ENCODE measurements at places on chromosomes 6 and 20.

- no peak for DNase-seq
These were observed 4.0 kb downstream of the PKIG start for GRCh38 chr20:44586289-44586911.

GRCh38 chr6:138926579-138926978, 61.5 kb downstream of the REPS1 start:
- DNase-seq = no peak

- no peak for DNase-seq
These were observed 91.2 kb upstream of the QKI start for GRCh38 chr6:163323274-163323673.

DNA sequence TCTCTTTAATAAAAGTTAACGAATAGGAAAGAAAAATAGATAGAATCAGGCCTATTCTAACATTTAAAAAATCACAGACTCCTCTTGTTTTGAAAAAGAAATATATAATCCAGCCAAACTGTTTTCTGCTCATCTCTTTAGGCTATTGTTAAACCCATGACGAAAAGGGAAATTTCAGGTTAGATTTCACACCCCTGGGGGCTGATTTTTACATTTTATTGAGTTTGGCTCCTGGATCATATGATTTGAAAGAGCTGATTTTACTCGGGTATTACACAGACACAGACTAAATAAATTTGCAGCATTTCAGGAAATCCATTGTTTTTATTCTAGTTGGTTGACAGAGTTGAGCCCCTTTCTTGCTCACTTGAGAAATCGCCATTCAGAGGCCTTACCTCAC, 135.8 kb upstream of the HMGCLL1 start:
- DNase-seq = no peak

- DNase-seq = no peak
These were observed 81.8 kb downstream of the SMLR1 start for GRCh38 chr6:130908958-130909357.

GRCh38 chr6:20377623-20378265, 23.9 kb upstream of the E2F3 start:
- peak; percentile 88 for DNase-seq

DNA sequence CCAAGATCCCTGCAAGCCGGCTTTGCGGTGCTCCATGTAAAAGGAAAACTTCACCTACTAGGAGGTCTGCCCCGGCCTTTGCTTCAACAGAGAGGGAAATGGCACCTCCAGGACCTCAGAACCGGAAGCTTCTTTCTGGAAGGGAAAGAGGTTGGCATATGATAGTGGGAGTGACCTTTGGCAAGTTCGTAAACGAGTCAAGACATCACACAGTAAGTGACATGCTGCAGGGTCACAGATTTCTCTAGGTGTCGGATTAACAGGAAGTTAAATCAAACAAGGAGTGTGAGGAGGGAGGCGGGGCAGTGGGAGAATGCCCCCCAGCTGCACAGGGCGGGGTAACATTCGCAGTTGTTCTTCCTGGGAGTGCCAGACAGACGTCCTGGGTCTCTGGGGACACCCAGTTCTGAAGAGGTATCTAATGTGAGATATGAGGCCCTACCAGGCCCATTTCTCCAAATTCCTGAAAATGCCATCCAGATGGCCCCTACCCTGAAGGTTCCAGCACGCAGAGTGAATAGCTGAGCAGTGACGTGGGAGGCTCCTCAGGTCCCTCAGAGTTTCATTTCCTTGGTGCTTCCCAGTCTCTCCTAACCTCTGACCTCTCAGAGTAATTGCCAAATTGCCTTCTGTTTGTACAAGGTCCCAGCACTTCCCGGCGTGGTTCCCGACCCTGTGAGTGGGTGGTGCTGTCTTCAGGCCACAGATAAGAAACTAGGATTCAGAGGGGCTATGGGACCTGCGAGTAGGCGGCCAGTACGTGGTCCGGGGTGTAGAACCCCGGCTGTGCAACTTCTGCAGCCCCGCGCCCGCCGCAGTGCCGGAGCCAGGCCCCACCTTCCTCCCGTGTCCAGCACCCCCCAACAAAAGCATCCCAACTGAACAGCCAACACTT, 1.9 kb downstream of the RRBP1 start:
- DNase-seq = peak; percentile 75

GRCh38 chr6:119339941-119340456, 9.6 kb downstream of the MAN1A1 start:
- no peak for DNase-seq

DNA sequence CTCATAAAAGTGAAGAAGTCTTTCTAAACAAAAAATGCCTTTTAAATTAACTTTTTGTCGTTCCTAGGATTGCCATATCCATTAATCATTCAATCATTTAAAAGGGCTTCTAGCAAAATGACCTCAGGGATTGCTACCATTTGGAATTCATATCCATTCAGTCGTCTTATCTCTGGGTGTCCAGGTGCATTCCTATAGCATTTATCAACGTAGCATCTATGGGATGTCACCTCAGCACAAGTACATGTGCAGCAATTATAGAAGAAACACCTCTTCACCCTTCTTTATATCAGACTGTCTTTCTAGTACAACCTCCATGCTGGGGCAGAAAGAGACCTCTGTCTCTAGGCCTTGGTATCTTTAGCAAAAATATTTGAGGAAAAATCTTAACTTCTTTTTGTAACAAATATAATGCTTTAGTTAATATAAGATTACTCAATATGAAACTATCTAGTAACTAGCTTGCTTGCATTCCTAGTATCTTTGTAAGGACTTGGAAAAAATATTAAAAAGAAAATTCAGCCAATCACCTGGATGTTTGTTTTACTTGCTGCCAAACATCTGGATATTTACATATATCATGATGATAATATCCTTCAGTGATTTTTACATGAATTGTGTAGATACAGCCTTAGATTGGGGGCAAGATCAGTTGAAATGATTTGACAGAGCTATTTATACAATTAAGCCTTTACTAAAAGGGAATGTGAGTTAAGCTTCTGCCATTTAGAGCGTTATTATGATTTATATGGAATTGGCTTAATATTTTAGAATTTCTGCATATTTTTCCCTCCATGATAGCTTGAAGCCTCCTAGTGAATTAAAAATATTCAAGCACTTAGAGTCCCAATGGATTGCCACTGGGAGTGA, 356.8 kb downstream of the HDGFL1 start:
- no peak for DNase-seq

DNA sequence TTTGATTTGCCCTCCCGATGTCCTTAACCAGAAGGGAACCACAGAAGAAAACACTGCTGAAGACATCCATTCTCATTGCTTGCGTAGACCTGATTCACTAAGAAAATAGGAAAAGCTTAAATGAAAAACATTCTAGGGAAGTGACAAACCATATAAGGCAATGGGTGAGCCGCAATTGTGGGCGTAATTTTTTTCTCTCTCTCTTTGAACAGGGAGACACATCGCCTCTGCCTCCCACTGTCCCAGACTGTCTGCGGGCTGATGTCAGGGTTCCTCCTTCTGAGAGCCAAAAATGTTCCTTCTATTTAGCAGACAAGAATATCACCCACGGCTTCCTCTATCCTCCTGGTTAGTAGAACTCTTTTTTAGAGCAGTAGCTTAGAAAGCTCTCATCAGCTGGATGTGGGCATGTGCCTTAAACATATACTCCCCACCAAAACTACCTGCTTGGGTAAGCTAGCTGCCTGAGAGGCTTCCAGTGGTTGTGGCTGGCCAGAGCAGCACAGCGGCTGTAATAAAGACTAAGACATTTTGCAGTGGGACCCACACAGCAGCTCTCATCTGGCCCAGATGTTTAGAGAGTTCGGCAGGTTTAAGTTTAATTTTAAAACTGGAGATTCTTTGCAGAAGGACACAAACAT, 22.7 kb upstream of the CTAGE9 start:
- DNase-seq = peak; percentile 79

GRCh38 chr6:102387326-102388033, 994.0 kb downstream of the GRIK2 start:
- DNase-seq = no peak

- DNase-seq = no peak
These were observed 9.7 kb downstream of the MAP1LC3A start for GRCh38 chr20:34567892-34568865.

DNA sequence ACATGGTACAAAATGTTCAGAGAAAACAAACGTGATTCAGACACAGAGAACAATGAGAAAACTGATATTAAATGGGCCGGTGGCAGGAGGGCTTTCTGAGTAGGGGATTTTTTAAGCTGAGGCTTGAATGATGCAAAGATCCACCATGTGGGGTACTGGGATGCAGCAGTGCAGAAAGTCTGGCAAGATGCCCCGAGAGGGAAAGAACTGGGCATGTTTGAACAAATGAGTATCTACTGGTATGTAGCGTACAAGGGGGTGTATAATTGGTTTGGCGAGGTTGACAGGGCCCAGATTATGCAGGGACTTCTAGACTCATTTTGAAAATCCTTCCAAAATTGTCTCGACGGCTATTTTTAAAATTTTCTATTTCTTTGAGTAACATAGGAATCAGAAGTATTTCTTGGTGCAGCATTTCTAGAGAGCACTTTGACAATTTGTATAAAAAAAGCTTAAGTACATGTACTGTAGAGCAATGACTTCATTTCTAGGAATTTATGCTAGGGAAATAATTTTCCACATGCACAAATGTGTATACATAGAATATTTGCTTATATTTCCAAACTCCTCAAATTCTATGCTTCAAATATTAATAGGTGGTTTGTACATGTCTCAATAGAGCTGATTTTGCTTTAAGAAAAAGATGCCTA, 119.6 kb upstream of the DOK5 start:
- peak; percentile 26 for DNase-seq

DNA sequence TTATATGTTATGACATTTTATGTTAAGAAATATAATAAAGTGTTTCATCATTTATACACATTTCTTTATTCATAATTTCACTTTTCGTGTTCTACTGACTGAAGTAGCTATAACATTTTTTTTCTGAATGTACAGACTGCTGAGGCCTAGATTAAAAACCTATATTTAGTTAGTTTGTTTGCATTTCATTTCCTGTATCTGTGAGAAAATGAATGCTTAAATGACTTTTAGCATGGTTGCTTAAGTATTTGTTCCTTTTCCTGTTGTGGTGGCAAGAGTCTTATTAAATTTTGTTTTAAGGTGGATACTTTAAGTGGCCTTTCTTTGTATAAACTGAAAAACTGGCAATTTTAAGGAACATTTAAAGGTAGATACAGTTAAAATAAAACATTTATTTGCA, 779.7 kb upstream of the MAN1A1 start:
- no peak for DNase-seq

DNA sequence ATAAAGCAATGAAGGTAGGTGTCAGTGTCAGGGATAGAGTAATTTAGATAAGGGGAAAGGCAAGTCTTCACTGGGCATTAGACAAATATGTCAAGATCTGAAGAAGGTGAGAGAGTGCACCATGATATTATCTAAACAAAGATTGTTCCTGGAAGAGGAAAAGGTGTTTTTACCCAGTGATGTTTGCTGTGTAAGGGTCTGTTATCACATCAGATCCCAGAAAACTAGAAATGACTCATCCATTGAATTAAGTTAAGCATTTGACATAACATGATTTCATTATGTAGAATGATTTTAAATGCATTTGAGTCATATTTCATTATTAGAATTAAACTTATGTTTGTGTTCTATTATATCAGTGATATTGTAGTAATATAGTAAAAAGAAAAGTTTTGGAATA, 1279.5 kb upstream of the CITED2 start:
- DNase-seq = no peak

- no peak for DNase-seq
These were observed 119.9 kb upstream of the PRND start for GRCh38 chr20:4601630-4602296.

GRCh38 chr6:70684794-70685493, 17.3 kb downstream of the SMAP1 start:
- no peak for DNase-seq

DNA sequence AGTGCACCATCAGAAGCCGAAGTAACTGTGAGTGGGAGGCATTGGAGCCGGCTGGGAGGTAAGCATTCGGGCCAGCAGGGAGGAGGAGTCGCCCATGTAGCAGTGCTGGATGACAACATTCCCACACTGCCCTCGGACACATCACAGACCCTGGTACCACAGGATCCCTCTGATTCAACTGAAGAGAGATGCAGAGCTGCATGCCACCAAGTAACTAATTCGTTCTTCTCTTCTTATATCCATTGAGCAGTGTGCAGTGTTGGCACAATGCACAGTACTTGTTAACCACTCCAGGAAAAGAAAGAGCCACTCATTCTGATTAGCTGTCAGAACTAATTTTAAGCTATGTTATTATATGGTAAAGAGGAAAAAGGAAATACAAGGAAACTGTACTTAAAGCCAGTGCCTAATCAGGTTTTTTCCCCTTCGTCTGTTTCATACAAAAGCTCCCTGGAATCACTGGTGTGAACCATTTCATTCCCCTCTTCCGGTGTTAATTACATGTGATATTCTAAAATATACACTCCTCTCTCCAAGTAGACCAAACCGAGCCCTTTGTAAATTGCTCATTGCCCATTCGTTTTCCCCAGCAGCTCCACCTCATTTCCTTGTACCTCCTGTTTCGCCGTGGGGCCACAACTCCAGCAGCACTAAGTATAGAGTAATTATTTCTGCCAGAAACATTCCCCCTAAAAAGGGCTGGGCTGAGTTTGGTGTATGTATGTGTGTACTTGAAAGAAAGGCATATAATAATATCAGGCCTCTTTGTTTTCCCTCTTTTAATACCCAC, 32.4 kb upstream of the ADTRP start:
- DNase-seq = no peak

DNA sequence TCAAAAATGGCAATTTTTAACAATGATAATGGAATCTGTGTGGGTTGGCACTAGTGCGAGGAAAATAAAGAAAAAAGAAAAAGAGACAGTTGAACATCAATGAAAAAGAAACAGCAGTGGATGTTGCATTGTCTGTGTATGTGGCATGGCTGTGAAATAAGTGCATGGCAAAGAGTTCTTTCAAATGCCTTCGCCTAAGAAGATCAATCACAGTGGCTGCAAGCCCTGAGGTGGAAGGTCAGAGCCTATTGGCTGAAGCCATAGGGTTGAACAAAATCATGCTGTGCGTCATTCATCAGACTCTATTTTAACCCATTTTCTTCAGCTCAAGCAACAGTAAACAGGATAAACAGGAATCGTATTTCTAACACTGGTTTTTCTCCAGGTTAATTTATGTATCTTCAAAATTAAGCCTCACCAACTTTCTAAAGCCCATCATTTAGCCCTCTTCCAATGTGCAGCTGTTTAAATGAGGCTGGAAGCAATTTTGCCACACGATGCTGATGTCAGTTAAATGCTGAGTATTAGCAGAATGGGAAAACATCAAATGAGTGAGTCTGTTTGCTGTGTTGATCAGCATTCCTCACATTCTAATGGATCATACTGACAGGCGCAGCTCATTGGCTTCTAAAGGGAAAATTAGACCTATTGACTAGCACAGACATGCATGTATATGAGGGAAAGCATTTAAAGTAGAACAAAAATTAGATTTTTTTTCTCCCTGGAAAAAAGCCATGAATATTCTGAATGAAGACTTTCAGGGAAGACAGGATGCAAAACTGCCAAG, 955.9 kb upstream of the EYS start:
- DNase-seq = peak; percentile 1

All from iris pigment epithelial cell (primary cell).